Stimulated activated CD8-positive, alpha-beta memory T cell treated with anti-CD3 and anti-CD28 coated beads, Interleukin-4, amount 100 ng/mL, for 1 hour (primary cell): ENCODE measurements at places on chromosomes 11 and 22.

DNA sequence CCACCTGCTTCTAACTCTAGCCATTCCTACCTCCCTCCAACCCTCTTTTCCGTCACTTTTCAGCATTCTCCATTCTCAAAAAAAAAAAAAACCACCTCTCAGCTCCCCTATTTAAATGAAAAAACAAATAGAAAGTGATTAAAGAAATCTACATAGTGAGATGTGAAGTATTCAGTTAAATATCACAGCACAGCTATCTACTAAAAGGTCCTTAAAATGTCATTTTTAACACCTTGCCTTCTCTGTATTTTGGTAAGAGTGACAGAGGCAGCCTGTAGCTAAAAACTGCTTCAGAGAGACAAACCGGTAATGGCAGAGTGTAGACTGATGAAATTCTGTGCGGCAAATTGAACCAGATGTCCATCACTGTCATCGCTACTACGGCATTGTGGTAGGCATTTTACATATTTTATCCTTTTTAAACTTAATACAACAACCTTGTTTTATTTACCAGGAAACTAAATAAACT lies 346 bp upstream of the ALG9 start:
- no peak for DNase-seq

GRCh38 chr11:45736424-45736823 lies 68.5 kb upstream of the SLC35C1 start:
- no peak for DNase-seq

- DNase-seq = no peak
These were observed 15.8 kb upstream of the NUP160 start for GRCh38 chr11:47863898-47864430.

- no peak for DNase-seq
These were observed 9.6 kb downstream of the WT1 start for GRCh38 chr11:32425761-32426160.

- no peak for DNase-seq
These were observed 4.9 kb upstream of the MICAL2 start for GRCh38 chr11:12105471-12105870.
